ENCODE measurements at places on chromosomes 2 and 18.

- no peak for DNase-seq
Observed at GRCh38 chr2:233365861-233366520, 11.7 kb downstream of the DGKD start.

DNA sequence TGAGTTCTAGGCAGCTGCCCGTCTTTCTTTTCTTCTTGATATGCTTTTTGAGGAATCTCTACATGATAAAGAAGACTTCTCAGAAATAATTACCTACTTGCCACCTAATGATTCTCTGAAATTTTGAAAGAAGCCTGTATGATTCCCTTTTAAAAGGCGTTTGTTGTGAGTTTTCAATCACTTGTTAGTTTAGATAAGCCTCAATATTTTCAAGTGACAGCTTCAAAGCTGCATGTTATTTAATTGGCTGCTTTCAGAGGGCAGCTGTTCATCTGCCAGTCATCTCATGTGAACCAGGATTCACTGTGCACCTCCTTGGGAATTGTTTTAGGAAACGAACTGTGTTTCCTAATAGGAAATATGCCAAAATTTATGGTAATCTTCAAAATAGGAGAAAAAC lies 938.1 kb downstream of the CPS1 start:
- DNase-seq: no peak

- DNase-seq: no peak
Observed at GRCh38 chr2:127697482-127698180, 3.7 kb upstream of the SFT2D3 start.

DNA sequence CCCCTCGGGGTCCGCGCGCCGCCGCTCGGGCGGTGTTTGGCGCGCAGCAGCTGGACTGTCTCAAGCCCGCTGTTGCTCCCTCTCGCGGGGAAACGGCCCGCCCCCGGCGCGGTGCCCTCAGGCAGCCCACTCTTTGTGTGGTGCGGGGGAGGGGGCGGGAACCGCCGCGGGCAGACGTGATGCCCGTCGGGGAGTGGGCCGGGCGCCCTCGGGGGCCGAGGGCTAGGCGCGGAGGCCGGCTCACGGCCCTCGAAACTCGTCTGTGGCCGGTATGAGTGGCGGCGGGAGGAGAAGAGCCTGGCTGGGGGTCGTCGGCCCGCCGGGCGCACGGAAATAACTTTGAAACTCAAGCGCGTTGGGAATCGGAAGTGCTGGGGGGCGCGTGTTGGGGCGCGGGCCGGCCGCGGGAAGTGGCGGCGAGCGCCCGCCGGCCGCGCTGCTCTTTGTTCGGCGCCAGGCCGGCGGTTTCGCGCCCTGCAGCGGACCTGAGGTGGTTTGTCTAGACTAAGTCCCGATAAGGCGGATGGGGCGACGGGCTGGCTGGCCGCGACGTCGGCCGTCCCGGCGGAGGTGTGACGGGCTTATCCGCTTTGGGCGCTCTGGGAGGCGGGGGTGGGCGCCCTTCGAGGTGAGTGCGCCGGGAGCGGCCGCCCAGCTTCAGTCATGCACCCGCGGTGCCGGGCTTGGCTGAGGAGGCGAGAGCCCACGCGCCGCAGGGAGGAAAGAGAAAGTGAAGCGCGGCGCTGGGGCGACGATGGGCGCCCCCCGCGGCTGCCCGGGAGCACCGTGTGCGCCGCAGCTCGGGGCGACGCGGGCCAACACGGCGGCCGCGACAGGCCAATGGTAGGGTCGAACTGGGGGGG lies 679 bp downstream of the PTMA start:
- DNase-seq: peak; percentile 56

DNA sequence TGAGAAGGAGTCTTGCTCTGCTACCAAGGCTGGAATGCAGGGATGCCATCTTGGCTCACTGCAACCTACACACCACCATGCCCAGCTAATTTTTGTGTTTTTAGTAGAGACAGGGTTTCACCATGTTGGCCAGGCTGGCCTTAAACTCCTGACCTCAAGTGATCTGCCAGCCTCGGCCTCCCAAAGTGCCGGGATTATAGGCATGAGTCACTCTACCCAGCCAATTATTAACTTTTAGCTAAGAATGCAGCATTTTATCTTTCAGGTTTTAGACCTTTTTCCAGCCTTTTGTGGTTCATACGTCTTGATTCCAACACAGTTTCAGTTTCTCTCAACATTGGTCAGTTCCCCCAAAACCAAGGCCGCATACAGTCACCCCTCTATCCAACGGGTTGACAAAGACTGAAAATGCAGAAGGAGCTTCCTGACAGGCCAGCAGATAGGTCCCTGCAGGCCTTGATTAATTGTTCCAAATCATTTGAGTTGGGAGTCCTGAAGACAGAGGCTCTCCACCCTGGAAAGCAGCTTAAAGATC lies 262.2 kb upstream of the KLHL29 start:
- no peak for DNase-seq
